Activated CD8-positive, alpha-beta memory T cell treated with anti-CD3 and anti-CD28 coated beads, Interleukin-2, amount 10 ng/mL, durations not matched to agents 7 days and 5 days (primary cell): ENCODE measurements at places on chromosomes 7 and 10.

GRCh38 chr7:71243736-71244410, 111.9 kb downstream of the GALNT17 start:
- DNase-seq: no peak

- peak; percentile 45 for DNase-seq
These were observed 62.2 kb downstream of the NAMPT start for GRCh38 chr7:106222545-106222944.

DNA sequence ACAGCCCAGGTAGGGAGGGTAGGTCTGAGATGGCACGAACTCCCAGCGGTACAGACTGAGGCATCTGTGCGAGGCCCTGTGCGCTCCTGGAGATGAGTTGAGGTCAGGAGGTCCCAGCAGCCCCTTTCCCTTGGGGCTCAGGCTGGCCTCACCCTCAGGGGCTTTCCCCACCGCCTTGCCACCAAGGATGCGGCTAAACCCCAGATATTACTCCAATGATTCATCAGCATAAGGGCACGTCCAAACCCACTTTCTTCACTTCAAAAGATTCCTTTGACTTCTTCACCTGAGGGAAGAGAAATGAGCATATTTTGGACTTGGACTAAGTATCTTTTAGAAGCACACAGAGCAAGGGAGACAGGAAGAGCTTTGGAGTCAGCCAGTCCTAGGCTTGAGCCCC, 20.3 kb downstream of the UROS start:
- DNase-seq: no peak

GRCh38 chr10:70593513-70593890, 9.0 kb downstream of the PRF1 start:
- DNase-seq: peak; percentile 36

GRCh38 chr10:16843252-16843870, 26.1 kb upstream of the RSU1 start:
- DNase-seq: no peak

DNA sequence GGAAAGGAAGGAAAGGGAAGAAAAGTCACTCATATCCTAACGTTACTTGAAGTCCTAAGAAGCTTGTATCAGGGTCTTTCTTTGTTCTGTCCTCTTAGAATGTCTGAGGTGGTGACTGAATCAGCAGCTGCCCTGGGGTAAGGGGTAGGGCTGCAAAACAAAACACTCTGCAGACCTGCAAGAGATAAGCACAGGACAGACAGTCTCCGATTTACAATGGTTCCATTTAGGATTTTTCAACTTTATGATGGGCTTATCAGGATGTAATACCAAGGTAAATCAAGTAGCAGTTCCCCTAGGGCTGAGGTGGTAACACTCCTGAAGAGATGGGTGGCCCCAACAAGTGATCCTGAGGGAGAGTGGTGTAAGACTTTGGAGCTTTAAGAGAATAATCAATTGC, 16.5 kb downstream of the KDM7A start:
- no peak for DNase-seq

DNA sequence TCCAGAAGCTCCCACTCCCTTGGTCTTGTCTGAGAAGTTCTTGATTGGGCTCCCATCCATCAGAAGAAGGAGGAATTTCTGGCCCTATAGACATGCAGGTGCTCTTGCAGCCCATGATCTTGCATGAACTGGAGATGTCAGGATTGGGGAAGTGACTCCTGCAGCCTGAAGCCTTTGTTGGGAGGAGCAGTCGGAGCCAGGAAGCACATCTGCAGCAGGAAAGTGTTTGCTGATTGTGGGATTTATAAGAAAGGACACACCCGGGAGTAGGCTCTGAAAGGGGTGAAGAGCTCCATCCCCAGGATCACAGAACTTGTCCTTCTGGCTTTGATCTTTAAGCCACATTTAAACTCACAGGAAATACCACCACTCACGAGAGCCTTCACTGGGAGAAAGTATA, 185.2 kb downstream of the DYNC1I1 start:
- DNase-seq: no peak

DNA sequence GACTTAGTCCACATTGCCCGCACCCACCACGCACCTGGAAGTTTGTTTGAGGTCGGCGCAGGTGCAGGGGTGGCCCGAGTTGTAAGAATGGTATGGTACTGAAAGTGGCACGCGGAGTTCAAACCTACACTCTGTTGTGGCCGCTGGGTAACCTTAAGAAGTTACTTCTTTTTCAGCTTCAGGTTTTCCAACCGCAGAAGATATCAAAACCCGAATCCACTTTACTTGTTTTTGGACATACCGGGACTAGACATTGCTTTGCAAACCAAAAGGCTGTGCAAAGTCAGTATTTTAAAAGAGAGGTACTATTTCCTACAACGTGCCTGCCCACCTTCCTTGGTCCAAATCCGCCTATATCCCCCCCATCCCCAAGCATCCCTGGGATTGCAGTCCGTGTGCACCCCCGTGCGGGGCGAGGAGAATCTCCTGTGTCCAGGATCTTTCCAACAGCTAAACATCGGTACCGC, 1.0 kb downstream of the IGFBP3 start:
- DNase-seq: no peak

GRCh38 chr10:10293481-10293951, 724.2 kb upstream of the CELF2 start:
- DNase-seq: no peak

GRCh38 chr10:119658274-119658673, 7.1 kb downstream of the BAG3 start:
- DNase-seq: no peak

GRCh38 chr10:48377751-48378530, 71.5 kb downstream of the MAPK8 start:
- no peak for DNase-seq

- no peak for DNase-seq
These were observed 8.8 kb downstream of the DCLRE1C start for GRCh38 chr10:14945108-14945507.

DNA sequence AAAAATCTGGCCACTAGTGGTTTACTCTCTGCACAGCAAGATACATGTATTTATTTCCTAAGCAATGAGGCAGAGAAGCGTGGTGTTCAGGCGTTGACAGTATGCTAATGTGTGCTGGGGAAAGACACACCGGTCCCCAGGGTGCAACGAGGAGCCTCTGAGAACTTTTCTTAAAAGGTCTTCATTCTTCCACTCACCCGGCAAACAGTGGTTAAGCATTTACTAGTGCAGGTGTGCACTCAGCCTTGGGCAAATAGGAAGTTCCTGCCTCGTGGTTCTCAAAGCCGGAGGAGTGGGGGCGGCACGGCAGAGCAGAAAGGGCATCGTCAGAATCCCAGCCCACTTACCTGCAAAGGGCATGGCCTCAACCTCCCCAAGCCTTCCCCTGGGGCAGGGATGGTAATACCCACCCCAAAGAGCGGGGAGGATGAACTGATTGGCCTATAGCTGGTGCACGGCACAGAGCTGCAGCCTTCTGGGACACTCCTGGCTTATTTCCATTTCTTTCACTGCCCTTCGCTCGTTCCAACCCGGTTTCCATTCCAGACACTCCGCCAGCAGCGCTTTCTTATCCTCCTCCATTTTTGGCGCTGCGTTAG, 184.3 kb upstream of the CTBP2 start:
- DNase-seq: no peak

GRCh38 chr7:70092314-70093204, 494.3 kb downstream of the AUTS2 start:
- DNase-seq: no peak
